Kidney (tissue), 22 donors: ENCODE measurements at places on chromosomes 6 and 20. TPM values are rescaled to one million over a fixed set of nuclear protein-coding genes. Genes with fewer than 3 reads are reported as not detected.

- H3K36me3 ChIP-seq: no peaks in the 10 kb centered on the region
- H3K4me3 ChIP-seq: no peak overlapping the region
- no peaks in the 10 kb centered on the region for H3K27me3 ChIP-seq
- H3K4me1 ChIP-seq: no peaks in the 10 kb centered on the region
- no peak for DNase-seq
Measured at GRCh38 chr20:17925940-17926300, 42.7 kb downstream of the SNX5 start.

DNA sequence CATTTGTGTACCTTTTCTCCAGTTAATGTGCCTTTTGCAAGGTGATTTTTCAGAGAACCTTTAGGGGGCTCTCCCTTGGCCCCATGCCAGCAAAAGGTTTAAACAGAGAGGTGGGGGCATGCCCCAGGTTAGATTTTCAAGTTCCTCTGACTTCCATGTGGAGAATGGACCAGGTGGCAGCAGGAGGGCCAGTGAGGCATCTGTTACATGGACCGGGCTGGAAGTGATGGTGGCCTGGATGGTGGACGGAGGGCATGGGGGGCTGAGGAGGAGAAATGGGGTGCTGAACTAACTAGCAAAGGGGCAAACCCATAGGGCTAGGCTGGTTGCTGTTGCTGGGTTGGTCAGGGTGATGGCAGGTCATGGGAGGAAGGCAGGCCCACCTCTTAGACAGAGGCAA is 20.7 kb upstream of the BPI start:
- no peak overlapping the region for H3K4me3 ChIP-seq
- no peak for DNase-seq
- no peaks in the 10 kb centered on the region for H3K36me3 ChIP-seq

DNA sequence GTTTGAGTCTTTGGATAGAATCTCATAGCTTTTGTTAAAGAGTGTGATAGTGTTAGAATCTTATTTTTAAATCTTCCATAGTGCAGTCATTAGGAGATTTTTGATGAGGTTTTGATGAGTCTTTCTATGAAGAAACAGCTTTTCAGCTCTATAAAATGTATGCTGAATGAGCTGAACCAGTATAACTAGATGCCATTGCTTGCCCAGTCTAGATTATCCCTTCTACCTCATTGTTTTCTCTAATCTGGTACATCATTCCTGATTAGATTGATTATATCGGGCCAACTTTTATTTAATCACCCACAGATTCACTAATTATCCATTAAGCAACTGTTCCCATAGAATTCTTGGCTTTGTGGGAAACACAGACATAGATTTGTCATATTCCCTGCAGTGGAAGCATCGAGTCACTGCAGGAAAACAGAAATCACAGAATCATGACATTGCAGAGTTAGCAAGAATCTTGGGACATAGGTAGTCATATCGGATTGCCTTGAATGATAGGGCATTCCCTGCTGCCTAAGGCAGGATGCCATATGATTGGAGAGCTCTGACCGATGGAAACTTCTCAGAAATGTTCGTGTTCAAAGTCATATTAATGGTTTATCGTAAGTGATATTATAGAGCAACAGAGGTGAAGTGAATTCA is 882.7 kb upstream of the FLRT3 start:
- H3K27me3 ChIP-seq: no peaks in the 10 kb centered on the region
- H3K36me3 ChIP-seq: no peaks in the 10 kb centered on the region
- no peak overlapping the region for H3K4me3 ChIP-seq
- no peak for DNase-seq
- H3K4me1 ChIP-seq: no peaks in the 10 kb centered on the region

- H3K36me3 ChIP-seq: no peaks in the 10 kb centered on the region
- H3K27ac ChIP-seq: no peak overlapping the region
- DNase-seq: no peak
Measured at GRCh38 chr6:45640081-45640491, 262.4 kb upstream of the SUPT3H start.

DNA sequence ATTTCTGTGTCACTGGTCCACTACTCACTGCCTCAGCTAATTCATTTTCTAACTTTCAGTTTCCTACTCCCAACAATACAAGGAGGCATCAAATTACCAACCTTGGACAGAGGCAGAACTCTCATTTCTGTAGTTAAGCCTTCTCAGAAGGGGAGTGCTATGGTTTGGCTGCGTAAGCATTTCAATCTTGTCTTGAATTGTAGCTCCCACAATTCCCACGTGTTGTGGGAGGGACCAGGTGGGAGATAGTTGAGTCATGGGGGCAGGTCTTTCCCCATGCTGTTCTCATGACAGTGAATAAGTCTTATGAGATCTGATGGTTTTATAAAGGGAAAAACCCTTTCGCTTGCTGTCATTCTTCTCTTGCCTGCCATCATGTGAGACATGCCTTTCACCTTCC is 22.9 kb downstream of the HLA-DRA start:
- H3K36me3 ChIP-seq: no peaks in the 10 kb centered on the region
- no peak overlapping the region for H3K4me3 ChIP-seq
- H3K27me3 ChIP-seq: no peaks in the 10 kb centered on the region
- no peak for DNase-seq
- no peaks in the 10 kb centered on the region for H3K4me1 ChIP-seq

Gene C20orf141
- polyA plus RNA-seq: not detected

DNA sequence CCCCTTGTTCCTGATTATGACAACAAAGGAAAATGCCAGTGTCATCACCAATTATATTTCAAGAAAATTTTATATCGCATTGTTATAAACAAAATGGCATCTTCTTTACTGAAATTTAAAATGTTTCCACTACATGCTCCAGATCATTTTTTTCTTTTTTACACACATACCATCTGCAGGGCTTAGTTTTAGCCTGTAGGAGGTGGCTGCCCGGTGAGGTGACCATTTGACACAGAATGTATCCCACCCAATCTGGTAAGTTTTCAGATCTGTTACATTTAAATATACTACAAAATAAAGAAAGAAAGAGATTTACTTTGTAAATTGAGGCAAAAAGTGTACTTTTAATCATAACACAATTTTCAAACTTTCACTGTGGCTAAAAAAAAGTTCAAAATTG is 81.8 kb downstream of the COL12A1 start:
- H3K27ac ChIP-seq: no peak overlapping the region
- H3K36me3 ChIP-seq: no peaks in the 10 kb centered on the region
- H3K4me3 ChIP-seq: no peak overlapping the region
- H3K27me3 ChIP-seq: no peaks in the 10 kb centered on the region
- no peaks in the 10 kb centered on the region for H3K4me1 ChIP-seq
- DNase-seq: no peak

DNA sequence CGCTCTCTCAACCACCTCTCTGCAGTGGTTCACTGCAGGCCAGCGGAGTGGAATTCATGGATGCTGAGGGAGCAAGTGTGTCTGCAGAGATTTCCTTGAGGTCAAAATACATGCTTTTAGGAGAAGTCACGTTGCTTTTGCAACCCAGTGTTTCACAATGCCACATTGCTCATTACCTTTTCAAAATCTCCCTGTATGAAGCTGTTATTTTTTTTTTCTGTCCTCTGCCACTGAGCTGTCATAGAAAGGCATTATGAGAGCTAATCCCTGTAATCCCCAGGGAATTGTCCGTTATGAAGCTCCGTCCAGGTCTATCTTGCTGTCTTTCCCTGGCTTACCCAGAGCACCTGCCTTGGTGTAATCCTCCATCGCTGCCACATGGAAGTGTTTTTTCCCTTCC is 60.5 kb upstream of the SLC22A23 start:
- H3K27me3 ChIP-seq: no peaks in the 10 kb centered on the region
- H3K36me3 ChIP-seq: no peaks in the 10 kb centered on the region
- no peak overlapping the region for H3K27ac ChIP-seq
- H3K4me3 ChIP-seq: no peak overlapping the region

Gene DPPA5
- not detected for polyA plus RNA-seq

DNA sequence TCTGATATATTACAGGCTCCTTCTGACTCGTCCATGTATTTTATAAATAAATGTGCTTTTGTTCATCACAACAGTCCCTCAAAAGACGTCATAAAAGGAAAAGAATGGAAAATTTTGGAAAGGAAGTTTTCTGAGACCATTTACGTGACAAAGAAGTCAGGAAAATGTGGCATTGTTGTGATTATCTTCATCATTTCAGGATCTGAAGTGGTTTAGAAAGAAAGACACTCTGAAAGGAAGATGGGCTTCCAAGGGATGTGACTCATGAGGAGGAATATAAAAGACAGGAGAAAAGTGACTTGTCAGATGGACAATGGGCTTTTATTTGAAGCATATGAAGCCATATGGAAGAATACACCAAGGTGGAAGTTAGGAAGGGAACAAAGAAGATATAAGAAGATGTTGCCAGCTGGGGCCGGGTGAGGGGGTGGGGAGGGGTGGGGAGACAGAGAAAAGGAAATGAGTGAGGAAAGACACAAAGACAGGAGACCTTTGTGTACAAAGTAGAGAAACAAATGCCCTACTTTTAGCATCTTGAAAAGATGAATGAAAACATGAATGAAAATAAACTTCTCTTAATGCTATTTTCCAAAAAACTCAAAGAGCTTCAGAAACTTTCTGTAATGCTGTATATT is 190.3 kb upstream of the PREP start:
- H3K4me1 ChIP-seq: peaks cover 2% of the 10 kb centered on the region
- H3K36me3 ChIP-seq: no peaks in the 10 kb centered on the region
- no peak overlapping the region for H3K27ac ChIP-seq
- DNase-seq: no peak
- no peaks in the 10 kb centered on the region for H3K27me3 ChIP-seq

DNA sequence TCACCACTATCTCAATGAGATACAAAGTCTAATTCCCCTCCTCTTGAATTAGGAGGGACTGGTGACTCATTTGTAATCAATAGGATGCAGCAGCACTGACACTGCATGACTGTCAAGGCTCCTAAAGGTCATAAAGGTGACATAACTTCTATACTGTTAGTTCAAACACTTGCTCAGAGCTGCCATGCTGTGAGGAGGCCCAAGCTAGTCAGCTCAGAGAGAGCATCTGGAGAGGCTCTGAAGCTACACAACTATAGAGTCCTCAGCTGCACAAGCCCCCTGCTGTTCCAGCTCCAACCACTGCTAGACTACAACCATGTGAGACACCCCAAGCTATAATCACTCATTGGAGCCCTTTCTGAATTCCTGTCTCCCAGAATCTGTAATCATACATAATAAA is 17.0 kb upstream of the HEY2 start:
- H3K4me3 ChIP-seq: no peak overlapping the region
- no peaks in the 10 kb centered on the region for H3K36me3 ChIP-seq
- no peak for DNase-seq
- H3K27me3 ChIP-seq: no peaks in the 10 kb centered on the region

DNA sequence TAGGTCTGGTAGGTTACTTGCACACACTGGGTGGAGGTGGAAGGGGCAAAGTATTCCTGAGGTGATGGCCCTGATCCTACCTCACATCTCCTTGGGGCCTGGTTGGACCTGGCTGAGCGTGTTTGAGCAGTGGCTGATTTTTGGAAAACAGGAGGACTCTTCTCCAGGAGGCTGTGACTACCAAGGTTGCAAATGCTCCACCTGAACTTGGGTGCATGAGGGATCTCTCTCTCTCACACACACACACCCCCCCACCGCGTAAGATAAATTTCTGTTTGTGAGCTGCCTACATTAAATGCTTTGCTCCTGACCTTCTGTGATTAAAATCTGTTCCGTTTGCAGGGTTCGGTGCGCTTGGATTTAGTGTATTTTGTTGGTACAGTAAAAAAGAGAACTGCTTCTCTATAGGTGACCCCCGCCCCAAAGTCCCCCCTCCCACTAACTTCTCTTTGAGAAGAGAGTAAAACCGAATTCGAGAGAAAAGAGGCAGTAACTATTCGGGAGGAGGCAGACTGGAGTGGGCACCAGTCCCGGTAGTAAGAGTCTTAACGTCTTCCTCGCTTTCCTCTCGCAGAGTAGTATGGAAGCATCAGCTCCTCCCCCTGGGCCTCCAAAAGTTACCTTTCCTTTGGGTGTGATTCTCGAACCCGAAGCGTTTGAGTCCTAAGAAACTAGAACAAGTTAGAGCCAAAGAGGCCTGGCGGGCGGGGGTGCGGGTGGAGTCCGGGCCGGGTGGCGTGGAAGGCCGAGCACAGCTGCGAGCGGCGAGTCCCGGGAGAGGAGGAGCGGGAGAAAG is 585 bp upstream of the DSE start:
- H3K4me3 ChIP-seq: peak overlapping the region; percentile 69
- no peak for DNase-seq
- no peaks in the 10 kb centered on the region for H3K36me3 ChIP-seq
- no peaks in the 10 kb centered on the region for H3K4me1 ChIP-seq

Gene PGBD1
- polyA plus RNA-seq: 3.1 TPM

Gene FNDC1
- 0.69 TPM for polyA plus RNA-seq

Gene UNC5CL
- polyA plus RNA-seq: 41.3 TPM

DNA sequence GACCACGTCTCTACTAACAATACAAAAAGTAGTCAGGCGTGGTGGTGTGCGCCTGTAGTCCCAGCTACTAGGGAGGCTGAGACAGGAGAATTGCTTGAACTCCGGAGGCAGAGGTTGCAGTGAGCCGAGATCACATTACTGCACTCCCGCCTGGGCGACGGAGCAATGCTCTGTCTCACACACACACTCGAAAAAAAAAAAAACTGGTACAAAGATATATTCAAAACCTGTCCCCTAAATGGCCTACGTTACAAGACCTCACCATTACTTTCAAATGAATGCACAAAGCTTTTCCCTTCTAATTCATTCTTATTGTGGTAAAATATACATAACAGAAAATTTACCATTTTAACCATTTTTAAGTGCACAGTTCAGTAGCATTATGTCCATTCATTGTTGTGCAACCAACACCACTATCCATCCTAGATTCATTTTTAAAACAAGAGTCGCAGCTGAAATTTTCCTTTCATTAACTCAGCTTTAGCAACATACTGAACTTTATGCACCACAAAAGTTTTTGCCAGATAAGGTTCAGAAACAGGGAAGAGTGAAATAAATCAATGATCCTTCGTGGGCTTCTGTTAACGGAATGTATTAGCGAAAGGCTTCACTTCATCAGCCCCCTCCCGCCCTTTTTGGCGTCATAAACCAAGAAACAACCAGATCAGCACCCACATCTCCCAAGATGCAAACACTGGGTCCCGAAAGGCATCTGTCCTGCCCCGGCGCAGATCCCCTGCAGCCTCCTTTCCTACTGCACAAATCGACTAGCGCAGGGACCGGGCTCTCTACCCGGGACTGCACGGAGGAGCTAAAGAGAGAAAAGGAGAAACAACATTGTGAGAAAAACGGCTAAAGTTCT is 825 bp upstream of the FAM135A start:
- no peaks in the 10 kb centered on the region for H3K36me3 ChIP-seq
- H3K4me1 ChIP-seq: no peaks in the 10 kb centered on the region
- peak overlapping the region; percentile 86 for H3K27ac ChIP-seq
- H3K27me3 ChIP-seq: no peaks in the 10 kb centered on the region

GRCh38 chr6:153725456-153725855 is 313.6 kb upstream of the OPRM1 start:
- H3K4me3 ChIP-seq: no peak overlapping the region
- no peaks in the 10 kb centered on the region for H3K27me3 ChIP-seq
- no peak for DNase-seq
- no peak overlapping the region for H3K27ac ChIP-seq
